ENCODE measurements at places on chromosomes 11 and 22. TPM values are rescaled to one million over a fixed set of nuclear protein-coding genes. Genes with fewer than 3 reads are reported as not detected.

DNA sequence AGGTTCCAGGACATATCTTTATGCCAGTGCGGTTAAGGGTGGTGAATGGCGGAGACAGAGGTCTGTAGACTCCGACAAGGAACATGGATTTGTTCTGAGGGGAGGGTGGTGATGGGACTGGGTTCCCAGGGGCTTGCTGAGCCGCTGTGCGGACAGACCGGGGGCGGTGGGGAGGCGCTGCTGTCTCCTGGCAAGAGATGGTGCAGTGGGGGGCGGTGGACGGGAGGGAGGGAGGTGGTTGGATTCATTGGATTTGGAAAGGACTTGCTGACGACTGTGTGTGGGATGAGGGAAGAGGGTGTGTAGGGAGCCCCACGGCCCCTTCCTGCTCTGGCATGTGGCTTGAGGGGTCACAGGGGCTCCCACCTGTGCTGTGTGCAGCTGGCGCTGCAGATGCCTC, 43.2 kb downstream of the FLRT1 start:
- H3K27me3 ChIP-seq: no peaks in the 10 kb centered on the region
- no peaks in the 10 kb centered on the region for H3K36me3 ChIP-seq
- no peak overlapping the region for H3K27ac ChIP-seq
- H3K4me3 ChIP-seq: no peak overlapping the region
- no peak for DNase-seq
- H3K4me1 ChIP-seq: no peaks in the 10 kb centered on the region

Gene PYGM
- total RNA-seq: 42.1 TPM

Gene B3GAT3
- total RNA-seq: 26.3 TPM

Gene INSC
- 3.1 TPM for total RNA-seq

Gene CYB5R2
- 3.6 TPM for total RNA-seq

Gene MTA2
- total RNA-seq: 55.3 TPM

Measured in sigmoid colon (tissue), 7 donors.